Retinal pigment epithelial cell (primary cell): ENCODE measurements at places on chromosomes 3 and 15.

DNA sequence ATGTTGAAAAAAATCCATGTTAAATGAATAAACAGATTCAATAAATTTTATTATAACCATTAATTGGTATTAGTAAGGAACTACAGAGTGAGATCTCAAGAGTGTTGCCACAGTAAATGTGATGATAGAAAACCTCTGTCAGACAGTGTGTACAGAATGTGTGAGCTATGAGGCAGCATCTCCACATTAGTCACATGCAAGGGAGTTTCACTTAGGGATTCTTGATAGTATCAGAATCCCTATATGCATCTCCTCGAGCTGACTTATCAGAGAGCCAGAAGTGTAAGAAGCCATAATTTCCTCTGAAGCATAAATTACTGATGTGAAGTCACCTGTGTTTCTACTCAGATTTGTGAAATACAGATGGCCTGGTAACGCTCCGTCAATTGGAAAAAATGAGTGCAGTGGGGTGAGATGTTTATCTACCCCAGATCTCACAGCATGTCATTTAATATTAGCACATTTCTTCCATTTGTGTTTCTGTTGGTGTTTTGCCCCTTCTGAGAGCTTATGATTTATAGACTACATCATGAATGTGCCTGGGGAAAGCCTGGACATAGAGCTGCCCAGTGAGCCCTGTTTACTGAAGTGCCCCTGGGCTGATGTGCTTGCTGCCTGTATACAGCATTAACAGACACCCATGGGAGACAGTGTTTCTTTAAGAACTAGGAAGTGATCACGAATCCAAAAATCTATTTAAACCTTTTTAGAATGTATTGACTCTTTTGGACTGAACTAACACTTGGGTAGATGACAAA, 262.4 kb downstream of the CPNE4 start:
- no peak for DNase-seq

DNA sequence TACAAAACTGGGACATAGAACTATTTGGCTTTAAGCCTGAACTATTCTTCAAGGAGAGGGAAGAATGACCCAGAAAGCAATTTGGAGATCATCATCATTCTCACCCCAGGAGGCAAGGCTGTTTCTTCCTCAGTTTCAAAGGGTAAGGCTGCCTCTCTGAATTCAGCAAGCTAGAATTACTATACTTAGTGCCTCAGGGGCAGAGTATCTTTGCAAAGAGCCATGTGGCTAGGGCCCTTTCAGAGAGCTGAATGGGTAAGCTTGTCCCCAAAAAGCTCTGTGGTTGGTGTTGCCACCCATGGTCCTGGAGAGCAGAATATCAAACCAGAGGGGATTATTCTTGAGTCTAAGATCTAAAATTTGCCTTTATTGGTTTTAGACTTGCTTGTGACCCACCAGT, 720.3 kb upstream of the ARPP21 start:
- no peak for DNase-seq

DNA sequence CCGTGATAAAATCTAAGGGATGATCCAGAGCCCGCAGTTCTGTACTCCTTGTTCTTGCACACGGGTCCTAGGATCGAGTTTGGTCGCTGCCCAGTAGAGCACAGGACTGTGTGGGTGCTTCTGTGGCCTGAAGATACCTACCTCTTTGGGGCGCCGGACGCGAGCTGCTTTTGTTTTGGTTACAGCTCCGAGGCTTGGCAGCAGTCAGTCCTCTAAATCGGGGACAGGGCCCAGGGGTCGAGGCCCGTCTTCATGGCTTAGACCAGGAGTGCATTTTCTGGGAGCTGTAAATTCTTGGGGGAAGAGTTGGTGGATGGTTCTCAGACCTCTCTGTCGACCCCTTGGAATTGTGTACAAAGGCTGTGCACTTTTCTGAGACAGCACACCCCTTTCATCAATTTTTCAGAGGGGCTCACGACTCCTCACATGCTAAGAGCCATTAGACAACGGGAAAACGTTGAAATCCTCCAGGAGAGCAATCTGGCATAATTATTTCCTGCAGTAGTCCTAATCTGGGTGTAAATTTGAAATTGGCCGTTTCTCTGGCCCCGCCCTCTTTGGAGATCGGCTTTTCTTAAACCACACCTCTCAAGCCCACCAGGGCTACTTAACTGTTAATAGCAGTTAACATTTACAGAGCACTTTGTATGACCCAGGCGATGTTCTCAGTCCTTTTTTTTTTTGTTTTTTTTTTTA, 928 bp downstream of the CEP97 start:
- DNase-seq = no peak

GRCh38 chr3:176351408-176351807, 845.9 kb downstream of the TBL1XR1 start:
- DNase-seq = no peak

DNA sequence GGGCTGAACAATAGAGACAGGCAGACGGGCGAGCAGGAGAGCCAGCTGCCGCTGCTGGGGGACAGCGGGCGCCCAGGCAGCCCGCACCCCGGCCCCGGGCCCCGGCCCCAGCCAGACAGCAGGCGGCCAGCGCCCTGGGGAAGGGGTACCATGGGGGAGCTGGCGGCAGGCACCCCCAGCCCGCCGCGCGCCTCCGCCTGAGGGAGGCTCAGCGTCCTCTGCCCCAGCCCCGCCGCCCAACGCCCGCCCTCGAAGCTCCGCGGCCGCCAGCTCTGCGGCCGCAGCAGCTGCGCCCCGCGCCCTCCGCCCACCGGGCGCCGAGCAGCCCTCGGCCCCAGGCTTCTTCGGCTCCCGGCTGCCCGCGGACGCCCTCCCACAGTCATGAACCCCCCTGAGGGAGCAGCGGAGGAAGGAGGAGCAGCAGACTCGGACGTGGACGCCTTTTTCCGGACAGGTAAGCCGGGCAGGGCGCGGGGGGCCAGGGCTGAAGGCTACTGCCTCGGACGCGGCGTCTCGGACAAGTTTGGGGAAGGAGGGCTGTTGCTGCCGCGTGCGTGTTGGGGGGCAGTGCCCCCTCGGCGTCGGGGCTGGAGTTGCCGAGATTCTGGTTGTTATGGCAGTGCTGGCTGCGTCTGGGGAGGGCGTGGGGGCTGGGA, 41.6 kb upstream of the ROPN1 start:
- DNase-seq = no peak

DNA sequence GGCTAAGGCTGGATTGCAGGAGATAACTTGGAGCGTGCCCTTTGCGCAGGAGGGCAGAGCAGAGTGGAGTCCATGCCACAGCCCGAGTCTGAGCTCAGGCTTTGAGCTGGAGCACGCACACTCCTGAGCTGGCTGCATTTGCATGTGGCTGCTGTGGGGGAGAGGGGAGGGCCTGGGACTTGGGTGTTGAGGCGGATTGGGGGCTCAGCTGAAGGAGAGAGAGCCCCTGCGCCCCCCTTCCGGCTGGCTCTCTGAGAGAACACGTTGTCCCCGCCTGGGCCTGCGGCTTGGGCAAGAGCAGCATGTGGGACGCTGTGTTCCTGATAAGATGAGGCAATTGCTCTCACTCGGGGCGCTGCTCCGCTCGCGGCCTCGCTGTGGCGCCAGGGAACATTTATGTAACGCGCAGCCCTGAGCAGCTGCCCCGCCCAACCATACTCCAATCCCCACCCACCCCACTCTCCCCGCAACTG, 39.1 kb downstream of the KLF13 start:
- peak; percentile 44 for DNase-seq

GRCh38 chr3:102036017-102036416, 186.7 kb downstream of the NFKBIZ start:
- no peak for DNase-seq

DNA sequence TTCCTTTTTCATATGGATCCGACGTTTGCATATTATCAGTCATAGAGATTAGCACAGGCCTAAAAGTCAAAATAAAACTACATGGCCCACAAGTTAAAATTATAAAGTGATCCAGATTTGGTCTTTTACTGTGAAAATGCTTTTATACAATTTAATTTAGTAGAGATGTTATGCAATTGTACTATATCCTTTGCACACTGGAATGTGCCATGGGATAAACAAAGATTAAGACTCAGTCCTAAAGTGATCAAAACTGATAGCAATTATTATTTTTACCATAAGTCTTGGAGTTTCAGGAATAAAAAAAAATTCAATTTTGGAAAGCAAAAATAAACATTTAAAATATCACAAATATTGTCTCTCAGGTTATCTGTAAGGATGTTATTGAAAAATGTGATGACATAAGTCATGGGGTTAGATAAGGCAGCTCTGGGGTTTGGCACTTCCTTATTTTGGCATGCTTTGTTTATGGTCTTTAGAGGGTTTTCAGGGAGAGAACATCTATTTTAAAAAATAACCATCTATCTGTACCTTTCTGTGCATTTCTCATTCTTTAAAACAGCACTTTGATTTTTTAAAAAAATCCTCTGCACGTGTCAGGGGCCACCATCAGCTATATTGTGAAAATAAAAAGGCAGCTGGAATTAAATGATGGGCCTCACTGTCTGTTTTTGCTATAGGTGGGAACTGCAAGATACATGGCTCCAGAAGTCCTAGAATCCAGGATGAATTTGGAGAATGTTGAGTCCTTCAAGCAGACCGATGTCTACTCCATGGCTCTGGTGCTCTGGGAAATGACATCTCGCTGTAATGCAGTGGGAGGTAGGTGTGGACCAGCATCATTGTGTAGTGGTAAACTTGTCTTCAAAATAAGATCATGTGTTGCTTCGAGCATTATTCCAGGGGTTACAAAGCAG, 67.3 kb downstream of the TGFBR2 start:
- DNase-seq = no peak

DNA sequence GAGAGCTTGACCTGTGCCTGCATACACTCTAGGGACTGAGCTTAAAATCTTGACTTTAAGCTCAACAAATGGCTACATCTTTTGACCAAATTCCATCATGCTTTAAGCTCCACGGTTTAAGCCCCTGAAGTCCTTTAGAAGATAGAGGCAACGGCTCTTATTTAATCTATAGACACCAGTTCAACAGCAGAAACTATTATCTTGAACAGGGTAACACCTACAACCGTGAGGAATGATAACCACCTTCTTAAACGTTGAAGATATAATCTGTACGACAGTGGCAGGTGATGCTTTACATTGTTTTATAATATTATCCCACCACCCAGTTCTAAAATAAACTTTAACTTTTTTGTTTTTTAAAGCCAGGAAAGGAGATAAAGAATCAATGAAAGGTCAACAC, 1007.8 kb downstream of the FHIT start:
- no peak for DNase-seq

GRCh38 chr3:49260806-49261324, 16.2 kb downstream of the C3orf62 start:
- no peak for DNase-seq

DNA sequence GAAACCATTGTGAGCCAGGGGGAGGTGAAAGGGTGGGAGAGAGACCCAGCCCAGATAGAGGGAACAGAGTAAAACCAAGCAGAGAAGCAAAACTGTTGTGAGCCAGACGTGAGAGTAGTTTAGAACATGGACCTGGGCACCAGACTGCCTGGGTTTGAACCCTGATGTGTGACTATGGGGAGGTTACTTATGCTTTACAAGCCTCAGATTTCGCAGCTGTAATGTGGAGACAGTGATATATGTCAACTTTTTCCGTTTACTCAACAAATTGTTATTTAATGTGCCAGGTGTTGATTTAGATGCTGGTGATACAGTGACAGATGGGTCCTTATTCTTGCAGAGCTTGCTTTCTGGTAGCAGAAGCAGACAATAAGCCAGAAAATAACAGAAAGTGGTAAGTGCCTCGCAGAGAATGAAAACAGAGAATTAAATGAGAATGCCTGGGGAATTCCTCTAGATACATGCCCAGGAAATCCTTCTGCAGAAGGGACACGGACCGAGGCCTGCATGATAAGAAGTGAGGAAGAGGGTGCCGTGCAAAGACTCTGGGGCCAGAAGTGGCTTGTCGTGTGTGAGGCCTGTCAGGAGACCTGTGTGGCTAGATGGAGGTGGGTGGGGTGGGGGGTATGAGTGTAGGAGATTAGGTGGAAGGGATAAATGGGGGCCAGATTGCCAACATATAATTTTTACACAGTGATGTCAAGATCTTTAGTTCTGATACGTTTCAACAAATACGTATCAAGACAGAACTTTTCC, 15.0 kb downstream of the KAT2B start:
- no peak for DNase-seq

DNA sequence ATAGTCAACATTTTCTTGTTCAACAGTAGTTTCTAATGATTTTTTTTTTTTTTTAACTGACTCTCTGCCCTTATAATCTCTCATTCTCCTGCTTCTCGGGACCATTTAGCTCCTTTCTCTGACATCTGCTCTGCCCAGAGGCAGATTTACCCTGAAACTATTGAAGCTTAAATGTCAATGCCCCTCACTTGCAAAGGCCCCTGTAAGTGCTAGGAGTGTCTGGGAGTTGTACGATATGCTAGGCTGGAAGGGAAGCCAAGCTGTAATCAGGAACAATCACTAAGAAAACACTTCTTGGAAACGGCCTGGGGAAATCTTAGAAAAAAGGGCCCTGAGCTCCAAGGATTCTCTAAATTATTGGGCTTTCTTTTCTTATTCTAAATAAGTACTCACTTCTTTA, 5.8 kb upstream of the PLOD2 start:
- no peak for DNase-seq

- no peak for DNase-seq
Measured at GRCh38 chr15:100103828-100104227, 237.9 kb downstream of the ADAMTS17 start.

- DNase-seq = no peak
Measured at GRCh38 chr3:54871867-54872266, 56.0 kb downstream of the LRTM1 start.

GRCh38 chr3:174342941-174343501, 516.1 kb upstream of the NAALADL2 start:
- DNase-seq = no peak

DNA sequence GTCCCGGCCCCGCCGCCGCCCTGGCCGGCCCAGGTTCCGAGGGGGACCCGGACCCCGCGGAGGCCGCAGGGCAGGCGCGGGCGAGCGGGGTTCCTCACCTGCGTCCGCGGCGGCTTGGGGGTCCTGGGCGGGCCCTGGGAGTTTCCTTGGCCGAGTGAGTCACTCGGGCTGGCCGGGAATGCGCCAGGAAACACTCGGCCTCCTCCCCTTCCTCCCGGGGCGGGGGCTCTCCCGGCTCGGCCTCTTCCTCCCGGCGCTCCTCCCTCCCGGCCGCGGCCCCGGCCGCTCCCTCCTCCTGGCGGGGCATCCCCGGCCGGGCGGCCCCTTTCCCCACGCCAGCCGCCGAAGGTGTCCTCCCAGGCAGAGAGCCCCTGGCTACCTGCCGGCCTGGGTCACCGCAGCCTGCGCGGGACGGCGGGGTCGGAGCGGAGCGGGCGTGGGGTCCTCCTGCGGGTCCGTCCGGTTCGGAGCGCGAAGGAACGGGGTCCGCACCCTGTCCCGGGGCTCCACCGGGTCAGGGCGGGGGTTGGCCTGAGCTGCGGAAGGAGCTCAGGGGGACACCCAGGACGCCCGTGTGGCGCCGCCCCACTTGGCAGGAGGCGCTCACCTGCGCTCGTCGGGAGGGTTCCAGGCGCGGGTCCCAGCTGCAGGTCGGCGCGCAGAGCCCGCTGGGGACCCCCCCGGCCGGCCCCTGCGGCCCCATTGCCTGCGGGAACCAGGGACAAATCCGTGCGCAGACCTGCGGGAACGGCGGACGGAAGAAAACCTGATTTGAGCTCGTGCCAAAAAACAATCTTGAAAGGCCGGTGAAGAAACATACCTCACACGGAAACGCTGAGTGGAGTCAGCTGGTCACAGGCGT, at the start of gene CYFIP1:
CYFIP1 (minus strand) TSS at position 180 of the 862 bp plus-strand sequence. CDS start 33,083 bp downstream, outside the sequence.
- peak; percentile 59 for DNase-seq

- DNase-seq = no peak
Measured at GRCh38 chr15:81221449-81221848, 24.8 kb downstream of the IL16 start.

- no peak for DNase-seq
Measured at GRCh38 chr3:4823385-4823784, 155.9 kb upstream of the BHLHE40 start.

GRCh38 chr3:9416139-9416780, 18.8 kb downstream of the SETD5 start:
- no peak for DNase-seq

GRCh38 chr3:133490468-133491351, 82.8 kb upstream of the CDV3 start:
- no peak for DNase-seq
